ENCODE measurements at places on chromosomes 3 and 15. TPM values are rescaled to one million over a fixed set of nuclear protein-coding genes. Genes with fewer than 3 reads are reported as not detected.

DNA sequence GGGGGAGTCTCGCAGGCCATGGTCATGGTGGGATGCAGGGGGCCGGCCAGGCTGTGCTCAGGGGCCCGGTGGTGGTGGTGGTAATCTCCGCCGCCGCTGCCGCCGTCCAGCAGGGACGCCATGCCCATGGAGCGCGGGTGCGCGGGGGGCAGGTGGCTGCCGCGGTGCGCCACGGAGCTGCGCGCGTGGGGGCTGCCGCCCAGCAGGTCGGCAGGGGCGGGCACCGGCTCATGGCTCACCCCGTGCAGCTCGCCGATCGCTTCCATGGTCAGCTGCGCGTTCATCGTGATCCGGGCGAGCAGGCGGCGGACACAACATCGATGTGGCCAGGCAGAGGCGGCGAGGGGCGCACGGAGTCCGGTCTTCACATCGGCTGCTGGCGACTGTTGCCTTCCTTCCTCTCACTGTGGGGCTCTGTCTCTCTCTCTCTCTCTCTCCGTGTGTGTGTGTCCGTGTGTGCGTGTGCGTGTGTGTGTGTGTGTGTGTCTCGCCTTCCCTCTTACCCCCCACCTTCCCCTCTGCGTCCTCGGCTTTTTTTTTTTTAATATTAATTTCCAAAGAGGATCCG lies 451 bp downstream of the ONECUT1 start:
- DNase-seq = no peak

GRCh38 chr3:111688190-111688800 lies 93.1 kb upstream of the ZBED2 start:
- no peak for DNase-seq

ZNF860 gene
- 0.86 TPM for total RNA-seq

DNA sequence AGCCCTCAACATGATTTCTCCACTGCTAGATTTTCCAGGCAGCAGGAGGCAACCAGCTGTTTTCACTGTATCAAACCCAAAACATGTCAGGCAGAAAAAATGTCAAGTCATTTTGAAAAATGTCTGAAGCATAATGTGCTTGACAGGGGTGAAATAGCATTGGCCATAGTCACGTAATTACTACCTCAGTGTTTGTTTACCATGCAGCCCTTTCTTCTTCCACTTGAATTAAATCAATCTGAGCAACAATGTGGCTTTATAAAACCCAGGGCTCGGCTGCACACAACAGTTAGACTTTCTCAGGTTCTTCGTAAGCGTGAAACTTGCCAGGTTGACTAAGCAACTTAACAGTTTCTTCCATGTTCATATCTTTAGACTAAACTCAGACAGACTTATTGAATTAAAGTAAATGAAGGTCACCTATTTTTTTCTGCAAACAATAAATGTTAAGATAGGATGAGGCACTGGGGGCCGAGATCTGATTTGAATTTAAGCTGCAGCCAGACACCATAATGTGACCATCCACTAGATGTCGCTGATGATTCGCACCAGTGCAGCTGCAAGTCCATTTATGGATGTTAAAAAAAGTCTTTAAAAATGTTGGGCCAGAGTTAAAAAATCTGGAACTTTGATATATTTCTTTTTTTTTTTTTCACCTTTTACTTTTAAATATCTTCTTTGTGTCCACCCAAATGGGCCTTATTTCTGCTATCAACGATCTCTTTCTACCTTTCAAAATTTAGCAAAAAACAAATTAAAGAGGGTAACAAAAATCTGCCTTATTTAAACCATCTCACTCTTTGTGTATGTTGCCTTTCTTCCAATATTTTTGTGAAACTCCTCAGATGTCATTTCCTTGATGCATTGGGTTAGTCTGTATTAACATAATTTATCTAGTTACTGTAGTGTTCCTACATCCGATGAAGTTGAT lies 305.9 kb downstream of the CACNA2D3 start:
- DNase-seq = peak; percentile 70

TMC3 gene
- not detected for total RNA-seq

LRTM1 gene
- total RNA-seq = not detected

DNA sequence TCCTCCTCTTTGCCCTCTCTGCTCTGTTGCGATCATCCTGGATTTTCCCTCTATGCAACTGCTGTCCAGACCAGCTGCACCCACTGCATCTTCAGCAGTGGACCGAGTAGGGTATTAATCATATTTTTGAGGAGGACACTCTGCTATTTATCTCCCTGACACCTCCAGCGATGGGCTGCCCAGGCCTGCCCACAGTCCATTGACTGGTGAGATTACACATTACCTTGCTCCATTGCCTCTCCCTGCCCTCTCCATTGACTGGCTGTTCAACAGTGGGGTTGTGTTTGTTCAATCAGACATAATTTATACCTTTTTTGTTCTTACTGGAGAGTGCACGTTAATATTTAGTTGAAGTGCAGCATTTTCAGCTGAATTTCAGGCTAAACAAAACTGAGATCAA lies 559.3 kb upstream of the ARRDC4 start:
- DNase-seq = no peak

- no peak for DNase-seq
These were observed 15.3 kb upstream of the PTPN23 start for GRCh38 chr3:47365213-47366153.

GRCh38 chr3:188687389-188687788 lies 484.4 kb upstream of the TPRG1 start:
- peak; percentile 36 for DNase-seq

ACTRT3 gene
- 5.2 TPM for total RNA-seq

GRCh38 chr15:97903971-97904572 lies 56.4 kb upstream of the ARRDC4 start:
- DNase-seq = peak; percentile 68

DNA sequence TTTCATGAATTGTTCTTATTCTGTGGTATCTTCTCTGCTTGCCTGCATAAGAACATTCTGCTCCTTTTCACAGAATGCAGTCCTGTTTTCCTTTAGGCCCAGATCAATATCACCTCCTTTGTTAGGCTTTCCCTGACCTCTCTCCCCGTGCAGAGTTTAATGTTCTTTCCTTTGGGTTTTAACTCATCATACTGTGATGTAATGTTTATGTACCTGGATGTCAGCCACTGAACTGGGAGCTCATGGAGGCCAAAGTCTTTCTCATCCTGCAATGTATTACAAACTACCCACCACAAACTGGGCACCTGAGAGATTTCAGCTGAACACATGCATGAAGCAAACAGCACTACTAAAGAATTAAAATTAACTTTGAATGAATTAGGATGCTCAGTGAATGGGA lies 192.8 kb upstream of the RORA start:
- DNase-seq = no peak

CNTN3 gene
- 1.6 TPM for total RNA-seq

GRCh38 chr3:33887478-33887877 lies 89.0 kb downstream of the PDCD6IP start:
- DNase-seq = no peak

EPB42 gene
- not detected for total RNA-seq

RCN2 gene
- 72.1 TPM for total RNA-seq

TUSC7 gene
- not detected for total RNA-seq

DNA sequence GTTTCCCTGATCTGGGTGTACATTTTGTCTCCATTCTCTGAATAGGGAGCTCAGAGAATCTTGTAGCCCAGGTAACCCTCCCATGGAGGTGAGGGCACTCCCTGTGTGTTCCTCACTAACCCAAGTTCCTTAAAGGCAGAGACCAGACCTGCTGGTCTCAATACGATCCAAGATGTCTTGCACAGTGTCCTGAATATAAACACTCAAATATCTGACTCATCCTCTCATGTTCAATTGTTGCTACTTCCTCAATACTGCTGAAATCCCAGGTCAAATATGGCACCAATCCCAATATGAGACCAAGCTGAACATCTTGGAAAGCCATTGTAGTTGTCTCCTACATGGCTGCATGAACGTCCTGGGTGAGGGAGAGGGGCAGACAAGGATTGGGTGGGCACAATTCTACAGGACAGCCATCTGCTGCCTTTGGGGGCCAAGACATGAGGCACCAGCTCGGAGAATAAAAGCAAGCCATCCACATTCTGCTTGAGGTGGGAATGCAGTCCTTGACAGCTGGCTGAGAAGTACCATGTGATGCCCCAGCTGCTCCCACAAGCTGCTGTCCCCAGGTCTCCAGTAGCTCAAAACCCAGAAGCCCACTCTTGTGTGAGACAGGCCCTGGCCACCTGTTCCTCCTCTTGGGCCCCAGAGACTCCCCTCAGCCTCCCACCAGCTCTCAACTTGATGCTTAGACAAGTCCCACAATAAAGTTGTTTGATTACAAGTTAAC lies 18.2 kb downstream of the TBC1D2B start:
- peak; percentile 55 for DNase-seq

DNA sequence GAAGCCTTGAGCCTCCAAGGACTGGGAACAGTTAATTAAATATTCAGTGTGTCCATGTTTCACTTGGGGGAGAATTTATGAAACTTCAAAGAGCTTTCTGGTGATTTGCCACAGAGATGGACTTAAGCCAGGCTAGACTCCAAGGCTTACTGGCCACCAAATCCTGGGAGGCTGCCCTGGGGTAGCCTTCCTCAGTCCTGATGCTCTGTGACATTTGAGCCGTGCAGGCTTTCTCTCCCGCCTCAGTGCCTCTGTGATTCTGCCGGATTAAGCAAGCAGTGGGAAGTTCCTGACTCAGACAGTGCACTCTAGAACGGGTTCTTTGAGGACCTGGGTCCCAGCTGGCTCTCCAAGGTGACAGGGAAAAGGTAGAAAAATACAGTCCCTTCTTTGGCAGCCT lies 314.7 kb upstream of the ICE2 start:
- DNase-seq = no peak

NR1I2 gene
- under 0.01 TPM for total RNA-seq

DNA sequence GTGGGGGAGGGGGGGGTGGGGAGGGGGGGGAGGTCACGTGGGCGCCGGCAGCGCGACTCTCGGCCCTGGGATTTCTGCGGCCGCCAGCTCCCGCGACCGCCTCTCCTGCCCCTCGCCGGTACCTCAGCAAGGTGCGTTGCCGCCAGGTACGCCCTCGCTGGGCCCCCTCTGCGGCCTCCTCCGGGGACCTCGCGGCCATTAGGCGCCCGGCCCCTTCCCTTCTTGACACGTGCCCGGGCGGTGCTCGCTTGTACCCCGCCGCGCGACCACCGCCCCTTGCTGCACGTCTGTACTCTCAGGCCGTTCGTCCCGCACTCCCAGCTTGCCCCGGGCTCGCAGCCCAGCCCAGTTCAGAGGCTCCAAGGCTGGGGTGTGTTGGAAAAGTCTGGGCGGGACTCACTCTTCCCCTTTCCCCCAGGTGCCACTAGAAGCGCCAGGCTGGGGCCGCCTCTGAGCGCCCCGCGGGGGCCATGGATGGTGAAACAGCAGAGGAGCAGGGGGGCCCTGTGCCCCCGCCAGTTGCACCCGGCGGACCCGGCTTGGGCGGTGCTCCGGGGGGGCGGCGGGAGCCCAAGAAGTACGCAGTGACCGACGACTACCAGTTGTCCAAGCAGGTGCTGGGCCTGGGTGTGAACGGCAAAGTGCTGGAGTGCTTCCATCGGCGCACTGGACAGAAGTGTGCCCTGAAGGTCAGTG lies at the start of gene MAPKAPK3:
Gene MAPKAPK3, plus strand, starts transcription at position 56 of the 696 bp plus-strand sequence. Its CDS starts 415 bp downstream, at position 471.
- DNase-seq = peak; percentile 11

GRCh38 chr3:194265996-194266964 lies 84.8 kb downstream of the CPN2 start:
- DNase-seq = no peak

INKA1 gene
- total RNA-seq = 11.0 TPM

DNA sequence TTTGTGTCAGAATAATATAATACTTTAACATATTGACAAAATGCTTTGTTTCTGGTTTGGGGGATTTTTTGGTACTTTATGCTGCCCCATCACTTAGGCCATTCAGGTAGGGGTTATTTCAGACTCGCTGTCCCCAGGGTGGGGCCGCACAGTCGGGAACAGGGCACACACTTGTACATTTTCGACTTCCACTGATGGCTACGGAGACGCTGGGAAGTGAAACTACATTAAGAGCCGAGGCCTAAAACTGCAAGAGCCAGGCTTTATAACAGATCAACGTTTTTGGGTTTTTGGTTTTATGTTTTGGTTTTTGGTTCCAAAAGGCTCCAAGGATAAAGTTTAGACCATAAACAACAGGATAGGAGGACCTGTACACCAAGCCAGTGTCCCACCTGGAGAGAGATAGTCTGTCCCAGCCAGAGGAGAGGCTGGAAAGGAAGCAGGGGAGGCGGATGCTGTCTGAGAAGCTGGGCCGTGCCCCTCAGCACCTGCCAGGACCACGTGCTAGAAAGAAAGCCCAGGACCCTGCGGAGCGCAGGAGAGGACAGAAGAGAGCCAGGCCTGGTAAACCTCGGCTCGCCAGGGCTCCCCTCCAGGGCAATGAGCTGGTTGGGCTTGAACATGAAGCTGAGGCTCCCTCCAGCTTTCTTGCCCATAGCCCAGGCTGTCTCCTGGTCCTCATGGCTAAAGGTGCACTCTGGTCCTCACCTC lies 111.7 kb downstream of the CHSY1 start:
- DNase-seq = no peak

GRCh38 chr3:136992115-136992514 lies 34.3 kb downstream of the IL20RB start:
- no peak for DNase-seq

GRCh38 chr3:185926445-185926844 lies 11.4 kb downstream of the TRA2B start:
- no peak for DNase-seq

- peak; percentile 35 for DNase-seq
These were observed 34.9 kb downstream of the PRKCD start for GRCh38 chr3:53195602-53196574.

- DNase-seq = no peak
These were observed 78.4 kb downstream of the DUT start for GRCh38 chr15:48409623-48410022.

DNA sequence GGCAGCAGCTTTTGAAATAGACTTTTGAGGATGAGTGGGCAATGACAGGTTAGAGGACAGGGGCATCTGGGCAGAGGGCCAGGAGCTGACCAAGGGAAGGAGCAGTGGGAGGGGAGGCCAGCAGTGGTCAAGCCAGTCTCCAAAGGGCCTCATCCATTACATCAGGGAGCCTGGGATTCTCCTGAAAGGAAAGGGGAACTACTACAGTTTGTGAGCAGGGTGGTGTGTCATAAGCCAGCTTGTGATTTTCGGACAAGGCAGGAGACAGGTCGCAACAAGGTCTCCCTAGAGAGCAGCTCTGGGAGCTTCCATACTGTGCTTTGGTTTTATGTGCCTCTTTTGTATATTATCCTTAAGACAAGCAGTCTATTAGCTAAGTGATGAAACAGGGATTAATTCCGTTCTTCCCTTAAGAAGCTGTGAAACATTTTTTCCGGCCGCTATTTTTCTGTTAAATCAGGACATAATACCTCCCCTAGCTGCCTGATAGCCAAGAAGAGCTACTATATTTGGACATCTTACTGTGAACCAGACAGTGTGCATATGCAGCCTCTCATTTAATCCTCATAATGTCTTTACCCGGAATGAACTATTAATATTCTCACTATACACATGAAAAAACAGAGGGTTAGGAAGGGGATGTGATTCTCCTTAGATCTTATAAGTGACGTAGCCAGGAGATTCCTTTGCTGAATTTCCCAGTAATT lies 46.4 kb downstream of the C2CD4B start:
- peak; percentile 38 for DNase-seq
